Upper lobe of right lung (tissue), 1 donor: ENCODE measurements at places on chromosomes 16 and 17.
A peak's percentile ranks its signal among the peaks of the same experiment; 100 is the strongest.

DNA sequence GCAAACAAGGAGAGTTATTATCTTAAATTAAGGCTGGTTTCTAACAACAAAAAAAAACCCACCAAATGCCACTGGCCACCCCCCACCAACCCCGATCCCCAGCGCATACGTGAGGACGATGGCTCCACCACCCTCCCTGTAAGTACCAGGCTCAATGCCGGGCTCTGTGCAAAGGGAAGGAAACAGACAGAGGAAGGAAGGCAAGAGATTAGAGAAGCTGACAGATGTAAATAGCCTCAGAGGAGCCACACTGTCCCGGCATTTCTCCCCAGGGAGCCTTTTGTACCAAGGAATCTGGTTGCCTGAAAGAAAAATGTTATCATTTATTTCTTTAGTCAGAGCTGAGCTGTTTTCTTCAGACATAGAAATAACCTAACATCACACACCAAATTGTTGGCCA is 13.1 kb downstream of the SOST start:
- H3K27ac ChIP-seq, result peak overlapping the region; percentile 12
- H3K4me3 ChIP-seq, result no peak overlapping the region
- peaks cover 12% of the 10 kb centered on the region for H3K27me3 ChIP-seq
- DNase-seq, result no peak
- H3K36me3 ChIP-seq, result no peaks in the 10 kb centered on the region

DNA sequence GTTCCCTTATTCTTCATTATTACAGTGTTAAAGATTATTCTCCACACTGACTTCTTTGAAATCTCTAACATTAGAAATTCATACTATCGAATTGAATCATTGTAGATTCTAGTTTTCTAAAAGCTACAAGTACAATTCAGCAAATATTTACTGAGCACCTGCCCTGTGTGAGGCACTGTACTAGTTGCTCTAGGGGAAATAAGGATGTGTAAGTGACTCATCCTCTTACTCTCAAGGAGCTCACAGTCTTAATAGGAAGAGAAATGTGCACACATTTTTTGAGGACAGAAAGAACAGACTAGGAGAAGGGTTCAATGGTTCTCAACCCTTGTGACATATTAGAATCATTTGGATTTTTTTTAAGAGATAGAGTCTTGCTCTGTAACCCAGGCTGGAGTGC is 7.7 kb upstream of the SLFN12L start:
- H3K4me1 ChIP-seq, result peaks cover 23% of the 10 kb centered on the region
- H3K4me3 ChIP-seq, result no peak overlapping the region
- H3K27ac ChIP-seq, result no peak overlapping the region
- no peak for DNase-seq

DNA sequence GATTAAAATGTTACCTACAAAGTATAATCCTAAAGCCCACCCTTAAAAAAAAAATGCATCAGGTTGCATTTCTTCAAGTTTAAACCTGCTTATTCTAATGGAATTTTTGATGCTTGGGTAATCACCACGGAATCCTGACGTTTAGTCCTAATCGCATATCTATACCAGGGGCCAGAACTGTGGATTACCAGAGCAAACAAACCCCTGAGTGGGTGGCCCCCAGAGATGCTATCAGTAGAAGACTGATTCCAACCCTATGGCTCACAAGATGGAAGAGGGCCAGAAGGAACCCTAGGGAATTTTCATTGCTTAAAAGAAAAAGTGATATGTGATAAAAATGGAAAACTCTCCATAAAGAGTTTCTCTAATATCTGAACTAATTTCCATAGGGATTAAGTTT is 152.2 kb upstream of the NOG start:
- no peaks in the 10 kb centered on the region for H3K27me3 ChIP-seq
- no peaks in the 10 kb centered on the region for H3K36me3 ChIP-seq
- no peak for DNase-seq
- no peak overlapping the region for H3K4me3 ChIP-seq
- no peak overlapping the region for H3K27ac ChIP-seq

- H3K27me3 ChIP-seq, result no peaks in the 10 kb centered on the region
- DNase-seq, result no peak
- peaks cover 8% of the 10 kb centered on the region for H3K4me1 ChIP-seq
- H3K36me3 ChIP-seq, result peaks cover 49% of the 10 kb centered on the region
- H3K27ac ChIP-seq, result no peak overlapping the region
Measured at GRCh38 chr17:77485089-77485833, 344.5 kb downstream of the SEC14L1 start.

GRCh38 chr16:16033208-16033717 is 83.8 kb downstream of the ABCC1 start:
- H3K4me1 ChIP-seq, result peaks cover 22% of the 10 kb centered on the region
- peaks cover 30% of the 10 kb centered on the region for H3K36me3 ChIP-seq
- H3K4me3 ChIP-seq, result no peak overlapping the region
- no peak overlapping the region for H3K27ac ChIP-seq
- no peak for DNase-seq

- no peaks in the 10 kb centered on the region for H3K27me3 ChIP-seq
- H3K4me1 ChIP-seq, result peaks cover 16% of the 10 kb centered on the region
- peak overlapping the region; percentile 6 for H3K27ac ChIP-seq
- no peak overlapping the region for H3K4me3 ChIP-seq
- DNase-seq, result no peak
- H3K36me3 ChIP-seq, result no peaks in the 10 kb centered on the region
Measured at GRCh38 chr17:6548578-6549330, 7.6 kb downstream of the PITPNM3 start.

GRCh38 chr16:78816499-78817195 is 717.2 kb downstream of the WWOX start:
- no peak overlapping the region for H3K27ac ChIP-seq
- no peak for DNase-seq
- H3K4me1 ChIP-seq, result no peaks in the 10 kb centered on the region
- H3K36me3 ChIP-seq, result no peaks in the 10 kb centered on the region
- H3K27me3 ChIP-seq, result no peaks in the 10 kb centered on the region

GRCh38 chr16:567373-568256 is 810 bp downstream of the NHLRC4 start:
- H3K36me3 ChIP-seq, result no peaks in the 10 kb centered on the region
- no peak for DNase-seq
- no peaks in the 10 kb centered on the region for H3K27me3 ChIP-seq
- H3K4me1 ChIP-seq, result peaks cover 37% of the 10 kb centered on the region
- H3K4me3 ChIP-seq, result peak overlapping the region; percentile 50

GRCh38 chr16:31362476-31363405 is 7.8 kb downstream of the ITGAX start:
- no peaks in the 10 kb centered on the region for H3K4me1 ChIP-seq
- no peak overlapping the region for H3K27ac ChIP-seq
- H3K36me3 ChIP-seq, result no peaks in the 10 kb centered on the region

DNA sequence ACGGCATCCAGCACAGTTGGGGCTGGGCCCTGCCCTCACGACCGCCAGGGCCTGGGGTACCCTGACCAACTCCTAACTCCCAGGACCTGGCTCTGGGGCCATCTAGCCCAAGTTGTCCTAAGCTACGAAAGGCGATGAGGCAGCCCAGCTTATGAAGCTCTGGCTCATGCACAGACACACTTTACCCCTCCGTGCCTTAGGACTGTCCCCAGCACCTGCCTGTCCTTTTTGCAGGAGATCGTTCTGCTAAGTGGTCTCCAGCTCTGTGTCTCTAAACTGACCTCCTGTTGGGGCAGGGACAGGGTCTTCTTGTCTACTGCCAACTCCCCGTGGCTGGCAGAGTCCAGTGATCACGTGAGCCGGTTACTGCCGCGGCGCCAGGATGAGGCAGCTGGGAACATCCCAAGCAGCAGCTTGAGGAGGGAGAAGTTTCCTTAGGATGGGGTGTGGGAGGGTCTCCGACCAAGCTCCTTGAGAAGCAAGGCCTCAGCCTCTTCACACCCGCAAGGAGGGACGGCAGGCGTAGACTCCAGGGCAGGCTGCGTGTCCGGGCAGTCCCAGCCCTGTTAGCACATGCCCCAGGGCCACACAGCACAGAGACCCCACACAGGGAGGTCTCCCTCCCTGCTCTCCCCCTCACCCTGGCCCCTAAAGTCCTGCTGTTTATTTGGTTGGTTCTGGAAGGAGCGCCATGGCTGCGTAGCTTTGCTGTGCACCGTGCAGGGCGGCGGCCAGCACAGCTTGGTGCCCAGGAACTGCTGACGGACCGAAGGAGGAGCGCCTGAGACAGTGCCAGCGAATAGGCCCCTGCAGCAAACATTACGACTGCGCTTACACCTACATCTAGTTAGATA is 16.4 kb upstream of the METRNL start:
- peak; percentile 57 for DNase-seq
- no peak overlapping the region for H3K27ac ChIP-seq
- no peak overlapping the region for H3K4me3 ChIP-seq
- H3K27me3 ChIP-seq, result no peaks in the 10 kb centered on the region
- H3K4me1 ChIP-seq, result peaks cover 6% of the 10 kb centered on the region

- no peak overlapping the region for H3K27ac ChIP-seq
- DNase-seq, result no peak
- H3K36me3 ChIP-seq, result no peaks in the 10 kb centered on the region
- H3K27me3 ChIP-seq, result no peaks in the 10 kb centered on the region
Measured at GRCh38 chr16:14392960-14393359, 237.1 kb downstream of the PARN start.

DNA sequence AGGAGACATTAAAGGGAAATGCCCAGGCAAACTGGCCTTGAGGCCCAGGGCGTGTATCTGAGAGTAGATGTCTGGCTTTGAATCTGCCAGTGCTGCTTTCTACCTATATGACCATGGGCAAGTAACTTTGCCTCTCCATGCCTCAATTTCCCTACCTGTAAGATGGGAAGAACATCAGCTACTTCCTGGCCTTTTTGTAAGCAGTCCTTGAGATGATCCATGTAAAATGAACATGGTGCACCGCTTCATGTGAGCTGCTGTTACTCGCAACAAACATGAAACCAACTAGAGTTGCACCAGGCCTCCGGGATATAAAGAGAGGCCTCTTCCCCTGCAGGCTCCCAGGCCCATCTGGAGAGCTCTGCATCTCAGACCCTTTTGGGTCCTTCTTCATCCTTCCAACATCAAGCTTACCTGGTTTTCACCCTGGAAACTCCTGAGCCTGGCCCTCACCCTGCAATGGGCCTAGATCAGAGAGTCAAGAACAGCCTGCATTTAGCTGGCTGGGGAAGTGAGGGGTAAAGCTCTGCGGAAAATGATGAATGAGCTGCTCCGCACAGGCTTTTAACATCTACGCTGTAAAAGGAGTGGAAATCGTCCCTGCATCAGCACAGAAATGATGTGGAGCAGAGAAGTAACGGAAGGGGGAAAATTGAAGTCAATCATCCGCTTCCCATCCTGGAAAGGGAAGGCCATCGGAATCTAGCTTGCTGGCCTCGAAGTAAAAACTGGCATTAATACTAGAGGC is 2.3 kb upstream of the MYH11 start:
- H3K36me3 ChIP-seq, result no peaks in the 10 kb centered on the region
- peaks cover 13% of the 10 kb centered on the region for H3K4me1 ChIP-seq
- no peak overlapping the region for H3K27ac ChIP-seq
- H3K27me3 ChIP-seq, result peaks cover 18% of the 10 kb centered on the region
- DNase-seq, result no peak
- no peak overlapping the region for H3K4me3 ChIP-seq

GRCh38 chr16:48433850-48434530 is 48.8 kb upstream of the SIAH1 start:
- H3K4me1 ChIP-seq, result no peaks in the 10 kb centered on the region
- no peaks in the 10 kb centered on the region for H3K36me3 ChIP-seq
- no peaks in the 10 kb centered on the region for H3K27me3 ChIP-seq
- no peak for DNase-seq

DNA sequence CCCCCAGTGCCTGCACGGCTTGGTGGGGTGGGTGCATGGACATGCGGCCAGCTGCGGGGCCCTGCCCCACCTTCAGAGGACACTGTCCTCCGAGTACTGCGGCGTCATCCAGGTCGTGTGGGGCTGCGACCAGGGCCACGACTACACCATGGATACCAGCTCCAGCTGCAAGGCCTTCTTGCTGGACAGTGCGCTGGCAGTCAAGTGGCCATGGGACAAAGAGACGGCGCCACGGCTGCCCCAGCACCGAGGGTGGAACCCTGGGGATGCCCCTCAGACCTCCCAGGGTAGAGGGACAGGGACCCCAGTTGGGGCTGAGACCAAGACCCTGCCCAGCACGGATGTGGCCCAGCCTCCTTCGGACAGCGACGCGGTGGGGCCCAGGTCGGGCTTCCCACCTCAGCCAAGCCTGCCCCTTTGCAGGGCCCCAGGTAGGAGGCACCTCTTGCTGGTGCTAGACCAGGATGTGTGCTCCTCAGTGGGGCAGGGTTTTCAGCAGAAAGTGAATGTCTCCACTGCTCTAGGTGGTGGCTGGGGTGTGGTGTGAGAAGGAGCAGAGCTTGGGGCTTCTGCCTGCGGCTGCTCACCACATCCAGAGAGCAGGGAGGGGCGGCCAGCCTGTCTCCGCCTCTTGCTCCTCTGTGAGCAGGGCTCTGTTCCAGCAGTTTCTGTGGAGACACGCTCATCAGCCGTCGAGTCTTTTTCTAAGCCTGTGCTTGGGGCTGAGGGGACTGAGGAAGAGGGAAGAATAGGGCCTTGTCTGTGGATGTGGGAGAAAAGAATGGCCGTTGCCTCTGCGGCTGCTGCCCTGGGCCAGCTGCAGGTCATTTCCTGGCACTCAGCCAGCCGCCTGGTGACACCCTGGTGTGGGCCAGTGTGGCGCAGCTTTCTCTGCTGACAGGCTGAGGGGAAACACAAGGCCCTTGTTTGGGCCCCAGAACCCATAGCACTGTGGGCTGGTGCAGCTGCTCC is 2.2 kb downstream of the ZNF276 start:
- peak overlapping the region; percentile 82 for H3K4me3 ChIP-seq
- peaks cover 39% of the 10 kb centered on the region for H3K4me1 ChIP-seq
- peaks cover 55% of the 10 kb centered on the region for H3K36me3 ChIP-seq

- no peaks in the 10 kb centered on the region for H3K36me3 ChIP-seq
- no peaks in the 10 kb centered on the region for H3K4me1 ChIP-seq
- no peak overlapping the region for H3K4me3 ChIP-seq
- no peaks in the 10 kb centered on the region for H3K27me3 ChIP-seq
Measured at GRCh38 chr17:72233986-72234385, 113.2 kb downstream of the SOX9 start.

DNA sequence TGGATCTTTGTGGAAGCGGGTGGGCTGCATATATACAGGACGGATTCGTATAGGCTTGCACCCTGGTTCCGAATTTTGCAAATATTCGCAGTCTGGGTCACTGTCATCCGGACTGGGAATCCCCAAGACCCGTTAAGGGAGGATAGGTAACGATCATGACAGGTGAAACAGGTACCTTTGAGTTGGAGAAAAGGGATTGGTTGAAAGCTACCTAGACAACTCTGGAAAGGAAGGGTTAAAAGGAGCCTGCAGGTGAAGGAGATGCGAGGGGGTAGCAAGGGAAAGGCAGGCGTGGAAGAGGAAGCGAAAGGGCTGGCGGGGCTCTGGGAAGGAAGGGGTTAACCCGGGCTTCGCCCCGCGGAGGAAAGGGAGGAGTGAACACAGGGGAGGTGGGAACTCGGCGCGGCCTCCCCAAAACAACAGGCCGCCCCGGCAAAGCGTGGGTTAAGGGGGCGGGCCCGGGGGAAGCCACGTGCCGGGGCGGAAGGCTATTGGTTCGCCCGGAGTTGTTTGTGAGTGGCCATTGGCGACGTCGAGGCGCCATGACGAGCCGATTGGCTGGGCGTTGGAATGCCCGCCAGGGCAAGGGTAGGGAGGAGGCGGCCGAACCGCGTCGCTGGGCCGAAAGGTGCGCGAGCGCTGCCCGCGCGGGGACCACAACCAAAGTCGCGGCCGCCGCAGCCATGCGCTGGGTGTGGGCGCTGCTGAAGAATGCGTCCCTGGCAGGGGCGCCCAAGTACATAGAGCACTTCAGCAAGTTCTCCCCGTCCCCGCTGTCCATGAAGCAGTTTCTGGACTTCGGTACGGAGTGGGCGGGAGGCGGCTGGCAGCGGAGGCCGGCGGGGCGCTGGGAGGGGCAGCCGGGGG is at the start of gene PDK2:
Gene PDK2 (plus strand): TSS at position 599 of the 867 bp plus-strand sequence. CDS start 85 bp downstream, at position 684.
- H3K4me3 ChIP-seq, result peak within 1 kb of the TSS; percentile 95
- peak within 1 kb of the TSS; percentile 87 for H3K27ac ChIP-seq
- DNase-seq, result peak; percentile 98
- H3K4me1 ChIP-seq, result peaks cover 11% of the 10 kb centered on the region
- no peaks in the 10 kb centered on the region for H3K27me3 ChIP-seq
